ENCODE measurements at places on chromosomes 13 and 19. TPM values are rescaled to one million over a fixed set of nuclear protein-coding genes. Genes with fewer than 3 reads are reported as not detected.

ZNF43 gene
- 28.6 TPM for total RNA-seq

LRRC63 gene
- total RNA-seq: 1.4 TPM

PDE4C gene
- not detected for total RNA-seq

ZNF225 gene
- total RNA-seq: 4.2 TPM

USP12 gene
- total RNA-seq: 26.2 TPM

ZNF345 gene
- total RNA-seq: 8.1 TPM

TMEM86B gene
- total RNA-seq: 0.22 TPM

LIM2 gene
- total RNA-seq: not detected

PSG11 gene
- not detected for total RNA-seq

CYP2B6 gene
- not detected for total RNA-seq

CELF5 gene
- total RNA-seq: not detected

ZNF723 gene
- total RNA-seq: not detected

KIR3DL2 gene
- total RNA-seq: not detected

ZNF382 gene
- total RNA-seq: 2.8 TPM

CD22 gene
- total RNA-seq: 6.2 TPM

UNC13A gene
- not detected for total RNA-seq

DNAAF3 gene
- not detected for total RNA-seq
